ENCODE measurements at places on chromosomes 4 and X. TPM values are rescaled to one million over a fixed set of nuclear protein-coding genes. Genes with fewer than 3 reads are reported as not detected.

GRCh38 chr4:119510395-119511149 is 118.0 kb downstream of the PDE5A start:
- DNase-seq: peak; percentile 27

The GYPA gene
- total RNA-seq: not detected

The DGKK gene
- total RNA-seq: not detected

The WAS gene
- not detected for total RNA-seq

DNA sequence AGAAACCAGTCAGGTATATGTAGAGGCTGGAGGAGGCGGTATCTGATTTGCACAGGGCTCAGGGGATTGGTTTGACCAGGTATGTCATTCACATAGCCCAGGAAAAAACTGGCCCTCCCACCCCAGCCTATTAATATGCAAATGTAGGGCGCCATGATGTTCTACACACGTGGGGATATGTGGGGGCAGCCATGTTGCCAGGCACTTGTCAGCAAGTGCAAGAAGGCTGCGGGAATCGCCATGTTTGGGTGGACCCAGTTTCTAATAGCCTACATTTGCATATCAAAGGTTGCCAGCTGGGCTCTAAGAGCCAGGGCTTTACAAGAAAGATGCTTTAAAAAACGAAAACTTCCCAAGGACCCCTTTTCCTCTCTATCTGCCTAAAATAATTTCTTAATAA is 335.1 kb downstream of the SMARCA1 start:
- DNase-seq: no peak

- DNase-seq: no peak
Measured at GRCh38 chrX:79366873-79367749, at the start of gene ITM2A. Gene ITM2A, minus strand, starts transcription at chrX:79367334. Its CDS starts 119 bp downstream, at chrX:79367215.

The PAK3 gene
- not detected for total RNA-seq

DNA sequence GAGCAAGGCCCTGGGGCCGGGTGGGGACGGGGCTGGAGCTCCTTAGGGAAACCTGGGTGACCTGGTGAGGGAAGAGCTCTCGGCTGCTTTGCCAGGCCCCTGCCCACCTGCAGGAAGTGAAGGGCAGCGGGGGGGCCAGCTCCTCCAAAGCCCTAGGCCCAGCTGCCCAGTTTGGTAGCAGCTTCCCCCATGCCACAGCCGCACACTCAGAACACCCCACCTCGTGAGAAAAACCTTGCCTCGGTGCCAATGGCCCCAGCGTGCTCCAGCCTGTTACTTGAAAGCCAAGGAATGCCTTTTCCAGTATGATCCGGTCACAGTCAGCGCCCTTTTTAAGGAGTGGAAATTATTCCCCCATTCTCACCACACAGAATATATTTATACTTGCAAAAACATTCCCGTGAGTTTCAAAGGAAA is 38.3 kb downstream of the ACOX3 start:
- DNase-seq: no peak

DNA sequence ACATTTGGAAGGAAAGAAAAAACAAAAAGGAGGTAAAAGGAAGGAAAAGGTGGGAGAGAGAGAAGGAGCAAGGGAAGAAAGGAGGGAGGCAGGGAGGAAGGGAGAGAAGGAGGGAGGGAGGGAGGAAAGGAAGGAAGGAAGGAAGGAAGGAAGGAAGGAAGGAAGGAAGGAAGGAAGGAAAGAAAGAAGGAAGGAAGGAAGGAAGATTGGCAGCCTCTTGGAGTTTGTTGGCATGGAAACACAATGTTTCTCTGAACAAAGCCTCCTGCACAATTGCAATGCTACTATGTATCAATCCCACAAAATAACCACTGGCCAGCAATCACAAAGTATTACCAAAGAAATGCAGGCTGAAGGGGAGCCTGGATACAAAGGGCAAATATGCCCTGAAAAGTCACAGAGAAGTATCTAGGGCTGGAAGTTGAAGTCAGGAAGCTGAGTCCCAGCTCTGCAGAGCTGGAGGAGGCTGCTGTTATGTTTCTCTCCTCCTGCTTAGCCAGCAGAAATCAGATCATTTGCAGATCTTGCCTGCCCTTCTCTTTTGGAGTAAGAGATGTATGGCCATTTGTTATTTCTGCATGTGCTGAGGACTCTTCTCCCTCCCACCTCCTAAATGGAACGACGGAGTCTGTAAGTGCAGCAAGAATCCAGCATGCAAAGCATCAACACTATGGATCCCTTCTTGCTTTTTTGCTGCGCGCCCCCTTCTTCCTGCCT is 195.9 kb upstream of the LDB2 start:
- peak; percentile 12 for DNase-seq

DNA sequence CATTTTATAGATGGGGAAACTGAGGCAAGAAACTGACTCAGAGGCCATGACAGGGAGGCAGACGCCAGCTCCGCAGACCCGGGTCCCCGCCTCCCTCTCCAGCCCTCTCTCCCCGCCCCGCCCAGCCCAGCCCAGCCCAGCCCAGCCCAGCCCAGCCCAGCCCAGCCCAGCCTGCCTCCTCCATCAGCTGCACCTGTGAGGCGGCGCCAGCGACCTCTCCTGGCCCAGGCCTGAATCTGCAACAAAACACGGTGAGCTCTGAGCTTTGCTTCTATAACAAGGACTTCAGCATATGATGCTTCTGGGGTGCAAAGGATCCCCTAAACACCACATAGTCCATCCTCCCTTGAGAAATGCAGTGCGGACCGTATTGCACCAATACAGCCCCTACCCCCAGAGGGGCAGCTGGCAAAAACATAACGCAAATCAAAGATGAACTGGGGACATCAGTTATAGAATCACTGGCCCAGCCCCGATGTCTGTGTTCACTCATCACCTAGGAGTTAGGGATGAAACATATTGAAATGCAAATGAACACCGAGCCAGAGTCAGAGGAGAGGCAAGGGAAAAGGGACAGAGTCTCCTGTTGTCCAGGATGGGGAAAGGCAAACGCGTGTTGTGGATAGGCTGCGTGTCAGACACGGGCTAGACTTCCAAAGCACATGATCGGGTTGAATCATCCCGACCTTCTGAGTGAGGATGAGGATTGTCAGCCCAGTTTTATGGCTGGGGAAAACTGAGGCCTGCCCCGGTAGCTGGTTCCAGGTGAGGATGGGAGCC is 216.1 kb upstream of the PSAPL1 start:
- DNase-seq: no peak

DNA sequence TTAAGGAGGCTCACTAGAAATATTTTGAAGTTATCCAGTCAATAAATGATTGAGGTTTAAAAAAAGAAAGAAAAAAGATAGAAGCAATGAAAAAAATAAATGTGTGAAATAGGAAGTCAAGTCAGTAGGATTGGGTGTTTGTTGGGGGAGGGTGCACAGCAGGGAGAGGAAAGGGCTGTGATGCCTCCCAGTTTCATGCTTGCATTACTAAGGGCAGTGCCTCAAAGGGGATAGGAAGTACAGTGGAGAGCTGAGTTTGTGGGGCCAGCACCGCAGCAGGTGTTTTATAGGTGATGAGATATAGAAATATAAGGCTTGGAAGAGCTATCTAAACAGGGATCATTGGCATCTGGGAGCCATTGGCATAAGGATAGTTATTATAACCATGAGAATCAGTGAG is 919.2 kb downstream of the STIM2 start:
- DNase-seq: no peak

DNA sequence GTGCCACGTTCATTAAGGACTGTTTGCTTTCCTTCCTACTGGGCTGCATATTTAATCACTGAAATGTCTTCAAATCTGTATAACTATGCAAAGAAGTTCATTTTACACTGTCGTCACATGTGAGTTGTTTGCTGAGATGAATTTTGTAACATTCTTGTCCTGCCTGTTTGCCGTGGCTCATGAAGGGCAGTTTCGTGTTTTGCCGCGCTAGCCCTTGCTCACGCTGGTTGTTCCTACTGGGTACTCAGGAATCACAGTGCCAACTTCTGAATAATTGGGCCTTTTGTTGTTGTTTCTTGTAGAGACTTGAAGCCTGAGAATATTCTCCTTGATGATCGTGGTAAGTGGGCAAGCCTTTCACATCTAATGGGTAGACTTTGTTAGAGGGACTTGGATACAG is 52.2 kb downstream of the HTT-AS start:
- no peak for DNase-seq

The GAGE12F gene
- total RNA-seq: not detected

- no peak for DNase-seq
Measured at GRCh38 chrX:152637649-152638442, at the start of gene GABRQ. Gene GABRQ, plus strand, starts transcription at chrX:152637895. Its CDS starts 308 bp downstream, at chrX:152638203.

GRCh38 chrX:77436682-77437081 is 10.5 kb upstream of the FGF16 start:
- peak; percentile 68 for DNase-seq

The CENPE gene
- 25.3 TPM for total RNA-seq

The DMRTC1 gene
- total RNA-seq: not detected

GRCh38 chr4:1297456-1298325 is 8.0 kb downstream of the MAEA start:
- no peak for DNase-seq

DNA sequence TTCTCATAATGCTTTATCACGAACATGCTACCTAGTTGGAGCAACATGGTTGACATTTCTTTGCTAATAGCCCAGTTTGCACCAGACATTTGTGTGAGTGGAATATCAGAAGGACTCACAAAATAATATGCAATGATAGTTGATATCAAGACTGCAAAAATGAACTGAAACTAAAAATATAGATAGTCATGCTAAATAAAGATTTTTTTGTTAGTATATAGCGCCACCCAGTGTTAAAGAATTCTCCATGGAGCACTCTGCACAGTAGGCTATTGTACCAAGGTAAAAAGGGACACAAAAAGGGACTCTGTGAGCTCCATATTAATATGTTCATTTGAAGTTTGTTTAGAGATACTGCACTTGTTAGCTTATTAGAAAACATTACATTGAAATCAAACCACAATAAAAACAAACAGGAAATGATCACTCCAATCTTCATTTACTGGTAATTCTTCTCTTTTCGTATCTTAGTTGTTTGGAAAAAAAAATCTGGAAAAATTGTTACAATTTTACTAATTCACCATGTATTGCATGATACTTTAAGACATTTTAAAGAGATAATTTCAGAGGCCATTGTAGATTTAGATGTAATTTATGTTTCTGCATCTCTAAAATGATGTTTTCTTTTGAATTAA is 1509.6 kb downstream of the ADGRL3 start:
- DNase-seq: no peak

The DCLK2 gene
- 48.4 TPM for total RNA-seq

The ZC4H2 gene
- total RNA-seq: 6.4 TPM

The CLDN22 gene
- total RNA-seq: not detected

- peak; percentile 50 for DNase-seq
Measured at GRCh38 chr4:137651128-137651527, 118.8 kb upstream of the PCDH18 start.

The ETNPPL gene
- not detected for total RNA-seq

GRCh38 chrX:109409181-109409580 is 72.7 kb downstream of the GUCY2F start:
- no peak for DNase-seq

The PDE6B gene
- total RNA-seq: not detected

DNA sequence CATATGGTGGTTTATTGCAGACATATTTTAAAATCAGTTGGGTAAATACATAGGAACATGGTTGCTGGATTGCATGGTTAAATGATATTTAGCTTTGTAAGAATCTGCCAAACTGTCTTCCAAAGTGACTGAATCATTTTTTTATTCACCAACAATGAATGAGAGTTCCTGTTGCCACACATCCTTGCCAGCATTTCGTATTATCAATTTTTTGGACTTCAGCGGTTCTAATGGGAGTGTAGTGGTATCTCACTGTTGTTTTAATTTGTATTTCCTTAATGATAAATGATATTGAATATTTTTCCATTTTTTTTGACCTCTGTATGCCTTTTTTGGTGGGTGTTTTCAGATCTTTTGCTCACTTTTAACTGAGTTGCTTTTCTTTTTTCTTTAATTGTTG is 1.4 kb upstream of the MTHFD2L start:
- DNase-seq: no peak

The RNF128 gene
- total RNA-seq: not detected

DNA sequence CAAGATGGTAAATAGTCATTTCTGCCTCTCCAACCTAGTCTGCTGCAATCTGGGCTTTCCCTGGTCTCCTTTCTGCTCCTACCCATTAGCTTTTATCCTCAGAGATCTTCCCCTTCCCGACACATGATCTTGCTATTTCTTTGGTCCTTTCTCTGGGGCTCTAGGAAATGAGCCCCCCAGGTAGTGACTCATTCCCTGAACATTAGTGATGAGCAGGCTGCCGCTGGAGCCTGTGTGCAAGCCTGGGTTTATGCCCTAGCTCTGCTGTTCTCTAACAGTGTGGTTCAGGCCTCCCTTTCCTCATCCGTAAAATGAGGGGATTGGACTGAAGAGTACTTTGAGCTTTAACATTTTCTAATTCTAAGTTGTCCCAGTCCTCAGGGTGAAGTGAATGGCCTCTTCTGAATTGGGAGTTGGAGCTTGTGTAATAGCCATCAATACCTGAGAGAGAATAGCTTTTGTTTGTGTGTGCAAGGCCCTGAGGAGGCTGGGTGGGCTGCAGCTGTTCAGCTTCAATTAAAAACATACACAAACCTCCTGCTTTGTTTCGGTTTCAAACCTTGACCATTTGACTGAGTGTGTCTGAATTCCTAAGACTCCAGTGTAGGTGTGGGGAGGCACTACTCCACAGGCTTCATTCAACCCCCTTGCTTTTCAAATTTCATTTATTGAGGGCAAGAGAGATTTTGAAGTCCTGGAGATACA is 115.6 kb upstream of the SCML1 start:
- DNase-seq: no peak
